ENCODE measurements at places on chromosomes 6 and 20. TPM values are rescaled to one million over a fixed set of nuclear protein-coding genes. Genes with fewer than 3 reads are reported as not detected.

PSMB9 gene
- not detected for total RNA-seq

ALDH5A1 gene
- 14.6 TPM for total RNA-seq

GRCh38 chr20:35235881-35236280 is 9.4 kb downstream of the MMP24 start:
- DNase-seq = no peak

DNA sequence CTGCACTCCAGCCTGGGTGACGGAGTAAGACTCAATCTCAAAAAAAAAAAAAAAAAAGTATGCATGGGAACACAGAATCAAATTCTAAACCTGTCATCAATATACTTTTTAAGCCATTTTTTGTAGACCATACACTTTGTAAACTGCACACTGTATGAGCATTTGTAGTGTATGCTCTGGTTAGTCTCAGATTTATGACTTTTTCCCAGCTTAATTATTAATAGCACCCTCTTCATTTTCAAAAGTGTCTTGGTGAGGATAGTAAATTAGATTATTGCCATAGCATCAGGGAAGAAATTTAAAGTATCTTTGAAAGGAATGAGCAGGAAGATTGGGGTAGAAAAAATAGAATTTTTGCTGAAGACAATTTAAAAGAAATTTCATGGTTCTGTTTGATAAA is 330.8 kb upstream of the RSPO3 start:
- DNase-seq = no peak

DNA sequence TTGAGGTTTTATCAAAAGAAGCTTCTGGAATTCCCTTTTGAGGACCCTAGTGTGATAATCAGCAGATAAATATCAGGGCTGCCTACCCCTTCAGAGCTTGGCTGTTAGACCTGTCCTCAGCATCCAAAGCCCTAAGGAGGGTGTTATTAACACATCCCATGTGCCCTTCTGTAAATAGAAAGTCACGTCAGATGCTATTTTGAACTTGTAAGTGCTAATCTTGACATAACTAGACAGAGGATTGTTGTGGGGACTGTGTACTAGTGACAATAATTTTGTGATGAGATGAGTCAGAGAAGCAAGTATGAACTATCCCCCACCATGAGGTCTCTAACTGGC is 4.9 kb upstream of the LAMA4 start:
- no peak for DNase-seq

CGAS gene
- 0.24 TPM for total RNA-seq

- DNase-seq = no peak
These were observed 10.7 kb downstream of the COL9A1 start for GRCh38 chr6:70292193-70292592.

DNA sequence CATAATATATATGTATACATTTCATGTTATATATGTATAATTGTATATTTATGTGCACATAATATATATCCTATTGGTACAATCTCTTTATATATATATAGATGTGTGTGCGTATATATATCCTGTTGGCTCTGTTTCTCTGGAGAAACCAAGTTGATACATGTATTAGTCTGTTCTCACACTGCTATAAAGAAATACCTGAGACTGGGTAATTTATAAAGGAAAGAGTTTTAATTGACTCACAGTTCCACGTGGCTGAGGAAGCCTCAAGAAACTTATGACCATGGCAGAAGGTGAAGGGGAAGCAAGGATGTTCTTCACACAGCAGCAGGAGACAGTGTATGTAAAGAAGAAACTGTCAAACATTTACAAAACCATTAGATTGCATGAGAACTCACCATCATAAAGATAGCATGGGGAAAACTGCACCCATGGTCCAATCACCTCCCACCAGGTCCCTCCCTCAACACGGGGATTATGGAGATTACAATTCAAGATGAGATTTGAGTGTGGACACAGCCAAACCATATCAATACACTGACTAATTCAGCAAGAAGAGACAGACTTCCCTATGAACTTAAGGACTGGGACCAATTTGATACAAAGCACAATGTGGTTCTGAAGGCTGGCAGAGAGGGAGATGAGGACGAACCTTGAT is 14.0 kb downstream of the CST3 start:
- no peak for DNase-seq

- no peak for DNase-seq
These were observed 118.5 kb downstream of the SNX5 start for GRCh38 chr20:17849901-17850683.

Measured in progenitor cell of endocrine pancreas (in vitro differentiated cells).